Activated CD4-positive, alpha-beta T cell treated with anti-CD3 and anti-CD28 coated beads, Interleukin-2, amount 50 U/mL, for 4 hours (primary cell): ENCODE measurements at places on chromosomes 2 and 18.

DNA sequence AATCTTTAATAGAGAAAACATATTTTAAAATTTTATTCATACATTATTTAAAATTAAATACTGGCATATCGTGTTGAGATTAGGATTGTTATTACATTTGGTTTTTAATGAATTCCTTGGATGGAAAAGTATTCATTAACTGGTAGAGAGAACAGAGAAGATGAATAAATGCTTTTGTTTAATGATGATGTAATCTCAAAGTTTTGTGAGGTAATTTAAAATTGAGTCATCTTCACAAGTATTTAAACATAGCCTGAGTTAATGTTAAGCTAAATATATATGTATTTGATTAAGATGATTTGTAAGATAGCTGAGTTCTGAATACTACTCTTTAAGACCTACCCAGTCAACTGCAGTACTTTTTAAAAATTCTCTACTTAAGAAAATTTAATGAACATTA lies 713.4 kb upstream of the VRK2 start:
- no peak for DNase-seq

- DNase-seq, result no peak
Measured at GRCh38 chr2:144382849-144383248, 137.1 kb downstream of the ZEB2 start.

GRCh38 chr2:10014418-10015190 lies 28.7 kb upstream of the KLF11 start:
- no peak for DNase-seq

DNA sequence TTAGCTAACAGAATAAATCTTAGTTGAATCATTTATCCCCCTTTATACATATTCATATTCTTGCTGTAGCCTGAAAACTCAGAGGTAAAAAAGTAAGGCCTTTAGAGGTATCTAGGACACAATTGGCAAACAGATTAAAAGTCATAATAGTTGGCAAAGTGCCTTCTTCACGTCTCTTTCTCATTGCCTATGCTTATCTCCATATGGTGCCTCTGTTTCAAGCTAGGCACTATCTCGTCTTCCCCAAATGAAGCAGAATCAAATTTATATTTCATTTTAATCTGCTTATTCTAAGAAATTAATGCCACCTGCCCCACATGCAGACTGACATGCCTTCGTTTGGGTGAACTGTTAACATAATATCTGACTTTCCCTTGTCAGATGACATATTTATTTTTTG lies 245.4 kb downstream of the CDH2 start:
- DNase-seq, result no peak

- DNase-seq, result no peak
Measured at GRCh38 chr2:46456789-46457188, 22.6 kb upstream of the TMEM247 start.
